ENCODE measurements at places on chromosomes 1 and 21. TPM values are rescaled to one million over a fixed set of nuclear protein-coding genes. Genes with fewer than 3 reads are reported as not detected.

- DNase-seq: no peak
These were observed 8.0 kb upstream of the OR2M3 start for GRCh38 chr1:248189026-248189425.

Gene IL24
- 0.73 TPM for polyA plus RNA-seq

Gene CLDN19
- polyA plus RNA-seq: not detected

DNA sequence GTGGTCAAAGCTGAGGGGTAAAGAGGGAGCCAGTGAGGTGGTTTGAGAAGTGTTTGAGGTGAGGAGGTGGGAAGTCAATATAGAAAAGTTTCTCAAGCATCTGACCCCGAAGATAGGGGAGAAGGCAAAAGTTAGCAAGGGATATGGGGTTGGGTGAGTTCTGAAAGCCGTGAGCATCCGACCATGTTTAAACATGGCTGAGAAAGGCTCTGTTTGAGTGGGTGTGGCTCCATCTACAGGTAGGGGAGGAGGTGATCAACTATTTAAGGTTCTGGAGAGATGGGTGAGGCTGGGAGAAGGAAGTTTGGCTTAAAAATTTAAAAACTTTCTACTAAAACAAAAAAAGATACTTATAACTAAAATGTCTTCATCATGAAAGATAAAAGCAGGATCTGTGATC lies 273.8 kb downstream of the KCNJ6 start:
- no peak for DNase-seq

Gene C1orf94
- 0.10 TPM for polyA plus RNA-seq

DNA sequence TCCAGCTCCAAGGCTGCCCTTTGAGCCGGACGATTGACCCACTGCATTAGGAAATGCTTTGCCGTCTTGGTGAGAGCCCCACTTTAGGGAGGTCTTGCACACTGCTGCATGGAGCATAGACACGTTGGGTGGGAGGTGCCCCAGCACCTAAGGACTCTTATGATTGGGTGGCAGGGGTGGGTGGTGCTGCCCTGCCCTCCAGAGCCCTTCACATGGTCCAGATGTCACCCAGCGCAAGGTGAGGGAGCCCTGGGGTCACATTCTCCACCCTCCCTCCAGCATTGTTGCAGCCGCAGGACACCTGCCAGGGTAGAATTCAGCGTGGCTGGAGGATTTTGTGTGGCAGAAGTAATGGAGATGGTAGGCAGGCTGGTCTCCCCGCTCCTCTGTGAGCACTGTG lies 137.4 kb upstream of the COL6A1 start:
- no peak for DNase-seq

DNA sequence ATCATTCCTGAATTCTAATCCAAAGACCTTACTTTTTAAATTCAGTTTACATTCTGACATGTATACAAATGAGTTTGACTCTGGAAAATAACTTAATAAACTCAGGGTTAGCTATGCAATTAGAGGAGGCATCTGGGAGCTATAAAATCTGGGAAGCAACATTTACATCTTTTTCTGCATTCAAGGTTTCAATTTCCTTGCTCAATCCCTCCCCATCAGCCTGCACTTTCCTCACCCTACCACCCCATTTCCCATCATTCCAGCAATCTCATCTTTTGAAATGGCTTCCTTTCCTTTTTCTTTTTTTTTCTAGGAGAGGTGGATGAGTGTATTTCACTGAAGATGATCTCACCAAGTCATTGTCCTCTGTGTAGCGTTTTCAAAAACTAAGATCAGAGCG lies 65.3 kb upstream of the BEND5 start:
- no peak for DNase-seq

DNA sequence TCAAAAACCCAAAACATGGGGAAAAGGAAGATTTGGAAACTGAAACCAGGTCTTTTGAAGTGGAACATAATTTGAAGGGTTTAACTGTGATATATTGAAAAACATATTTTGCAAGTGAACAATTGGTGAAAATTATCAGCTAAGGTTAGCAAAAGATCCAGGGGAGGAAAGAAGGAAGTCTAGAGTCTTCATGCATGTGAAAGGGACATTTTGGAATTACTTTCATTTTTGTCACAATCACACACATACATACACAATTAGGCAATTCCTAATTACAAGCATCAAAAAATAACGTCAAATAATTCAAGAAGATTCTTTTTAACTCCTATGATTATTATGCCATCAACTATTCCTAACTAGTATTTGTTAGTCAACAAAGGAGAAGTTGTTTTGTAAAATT lies 64.7 kb upstream of the NFIA start:
- no peak for DNase-seq

DNA sequence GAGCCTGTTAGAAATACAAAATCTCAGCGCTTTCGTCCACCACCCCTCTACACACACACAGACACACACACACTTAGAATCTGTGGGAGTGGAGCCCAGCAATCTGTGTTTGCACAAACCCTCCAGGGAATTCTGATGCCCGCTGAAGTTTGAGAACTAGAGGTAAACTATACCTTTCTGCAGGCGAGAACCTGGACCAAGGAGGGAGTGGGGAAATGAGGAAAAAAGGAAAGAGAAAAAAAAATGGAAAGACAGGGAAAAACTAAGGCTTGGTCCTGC lies 468 bp upstream of the NIBAN1 start:
- no peak for DNase-seq

DNA sequence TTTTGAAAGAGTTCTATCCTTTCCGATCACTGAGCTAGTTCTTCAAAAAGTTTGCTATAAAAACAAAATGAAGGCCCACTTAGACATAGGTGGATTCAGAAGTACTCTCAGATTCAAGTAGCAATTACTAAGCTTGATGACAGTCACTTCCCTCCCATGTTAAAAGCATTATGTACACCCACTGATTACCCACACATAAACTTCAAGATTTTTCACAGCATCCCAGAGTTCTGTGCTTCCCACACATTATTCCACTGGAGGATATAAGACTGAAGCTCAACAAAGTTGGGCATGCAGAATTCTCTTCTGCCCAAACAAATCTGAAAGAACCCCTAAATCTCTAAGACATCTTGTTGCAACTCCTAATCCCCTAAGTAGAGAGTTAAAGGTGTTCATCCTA lies 29.5 kb downstream of the VAMP4 start:
- DNase-seq: no peak

GRCh38 chr1:56719171-56719570 lies 74.1 kb downstream of the PRKAA2 start:
- no peak for DNase-seq

DNA sequence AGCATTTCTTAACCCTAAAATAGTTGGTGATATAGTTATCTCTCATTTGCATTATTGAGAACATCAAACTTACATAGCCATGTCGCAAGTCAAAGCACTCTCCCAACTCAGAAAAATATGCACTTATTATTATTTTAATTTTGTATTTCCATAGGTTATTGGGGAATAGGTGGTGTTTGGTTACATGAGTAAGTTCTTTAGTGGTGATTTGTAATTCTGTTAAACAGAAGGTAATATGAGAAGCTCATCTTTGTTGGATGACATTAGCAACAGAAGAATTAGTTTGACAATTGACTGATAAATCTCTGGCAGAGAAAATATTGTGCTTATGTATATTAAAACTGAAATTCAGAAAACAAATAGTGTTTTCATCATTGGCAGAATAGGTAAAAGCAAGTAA lies 154.8 kb downstream of the NFIA start:
- no peak for DNase-seq

Gene TSPAN1
- polyA plus RNA-seq: 0.43 TPM

GRCh38 chr1:25671929-25672328 lies 55.3 kb downstream of the MAN1C1 start:
- no peak for DNase-seq

DNA sequence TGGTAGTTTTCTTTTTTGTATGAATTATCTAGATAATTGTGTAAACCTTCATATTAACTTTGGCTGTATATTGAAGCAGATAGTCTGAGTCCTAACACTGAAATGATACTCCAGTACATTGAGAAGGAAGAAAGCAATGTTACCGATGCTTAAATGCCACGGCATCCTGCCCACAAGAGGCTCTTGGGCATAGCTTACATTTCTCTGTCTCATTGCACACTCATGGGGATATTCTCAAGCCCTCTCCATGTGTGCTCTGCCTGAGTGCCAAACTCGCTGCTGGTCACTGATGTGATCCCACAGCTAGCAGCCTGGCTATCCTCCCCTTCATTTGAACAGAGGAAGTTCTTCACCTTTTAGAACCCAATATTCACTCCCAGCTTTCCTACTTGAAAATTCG lies 179.4 kb downstream of the TGFB2 start:
- no peak for DNase-seq

GRCh38 chr1:109821831-109822745 lies 58.4 kb upstream of the EPS8L3 start:
- DNase-seq: no peak

- no peak for DNase-seq
These were observed 156.0 kb upstream of the TIAM1 start for GRCh38 chr21:31500071-31500470.

GRCh38 chr1:220225957-220226356 lies 46.3 kb downstream of the RAB3GAP2 start:
- no peak for DNase-seq

DNA sequence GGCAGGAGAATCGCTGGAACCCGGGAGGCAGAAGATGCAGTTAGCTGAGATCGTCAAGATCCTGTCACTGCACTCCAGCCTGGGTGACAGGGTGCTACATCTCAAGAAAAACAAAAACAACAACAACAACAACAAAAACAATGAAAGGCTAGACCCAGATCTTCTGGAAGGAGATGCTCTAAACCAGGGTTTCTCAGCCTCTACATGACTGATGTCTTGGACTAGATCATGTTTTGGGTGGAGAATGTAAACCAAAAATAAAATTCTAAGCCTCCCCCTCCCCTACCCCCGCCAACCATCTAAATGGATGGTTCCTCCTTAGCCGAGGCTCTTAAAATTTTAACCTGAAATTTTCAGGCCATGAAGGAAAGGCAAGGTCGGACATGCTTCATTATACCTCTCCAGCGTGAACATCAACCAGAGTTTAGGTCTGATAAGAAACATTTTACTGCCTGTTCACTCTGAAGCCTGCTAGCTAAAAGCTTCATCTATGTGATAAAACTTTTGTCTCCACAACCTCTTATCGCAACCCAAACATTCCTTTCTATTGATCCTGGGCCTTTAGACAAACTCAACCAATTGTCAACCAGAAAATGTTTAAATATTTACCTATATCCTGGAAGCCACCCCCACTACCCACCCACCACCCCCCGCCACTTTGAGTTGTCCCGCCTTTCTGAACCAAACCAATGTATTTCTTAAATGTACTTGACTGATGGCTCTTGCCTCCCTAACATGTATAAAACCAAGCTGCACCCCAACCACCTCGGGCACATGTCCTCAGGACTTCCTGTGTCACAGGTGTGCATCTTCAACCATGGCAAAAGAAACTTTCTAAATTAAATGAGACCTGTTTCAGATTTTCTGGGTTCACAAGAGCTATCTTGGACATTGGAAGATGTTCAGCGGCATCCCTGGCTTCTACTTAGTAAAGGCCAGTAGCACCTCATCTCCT lies 1.9 kb upstream of the CAPN2 start:
- DNase-seq: no peak

GRCh38 chr1:102715150-102715549 lies 393.2 kb downstream of the COL11A1 start:
- DNase-seq: no peak

DNA sequence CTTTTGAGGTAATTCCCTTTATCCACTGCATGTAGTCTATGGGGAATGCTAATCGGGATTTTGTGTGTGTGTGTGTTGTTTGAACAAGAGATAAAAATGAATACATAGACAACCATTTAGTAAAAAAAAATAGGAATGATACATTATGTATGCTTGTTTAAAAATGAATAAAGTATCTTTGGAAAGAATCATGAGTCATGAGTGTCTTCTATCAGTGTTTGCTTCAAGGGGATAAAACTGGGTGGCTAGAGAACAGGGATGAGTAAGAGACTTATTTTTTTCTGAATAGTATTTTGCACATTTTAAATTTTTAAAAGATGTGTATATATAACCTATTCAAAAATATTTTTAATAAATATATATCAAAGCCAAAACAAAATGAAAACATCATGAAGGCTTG lies 839.4 kb upstream of the ADGRL4 start:
- DNase-seq: peak; percentile 10

- no peak for DNase-seq
These were observed 94.5 kb downstream of the HUNK start for GRCh38 chr21:31967334-31967733.

Gene PEAR1
- polyA plus RNA-seq: 16.1 TPM

- no peak for DNase-seq
These were observed 241.3 kb downstream of the KCNT2 start for GRCh38 chr1:196366817-196367495.

GRCh38 chr1:35924838-35925237 lies 6.1 kb upstream of the AGO3 start:
- no peak for DNase-seq

Gene MROH7
- polyA plus RNA-seq: 0.05 TPM

DNA sequence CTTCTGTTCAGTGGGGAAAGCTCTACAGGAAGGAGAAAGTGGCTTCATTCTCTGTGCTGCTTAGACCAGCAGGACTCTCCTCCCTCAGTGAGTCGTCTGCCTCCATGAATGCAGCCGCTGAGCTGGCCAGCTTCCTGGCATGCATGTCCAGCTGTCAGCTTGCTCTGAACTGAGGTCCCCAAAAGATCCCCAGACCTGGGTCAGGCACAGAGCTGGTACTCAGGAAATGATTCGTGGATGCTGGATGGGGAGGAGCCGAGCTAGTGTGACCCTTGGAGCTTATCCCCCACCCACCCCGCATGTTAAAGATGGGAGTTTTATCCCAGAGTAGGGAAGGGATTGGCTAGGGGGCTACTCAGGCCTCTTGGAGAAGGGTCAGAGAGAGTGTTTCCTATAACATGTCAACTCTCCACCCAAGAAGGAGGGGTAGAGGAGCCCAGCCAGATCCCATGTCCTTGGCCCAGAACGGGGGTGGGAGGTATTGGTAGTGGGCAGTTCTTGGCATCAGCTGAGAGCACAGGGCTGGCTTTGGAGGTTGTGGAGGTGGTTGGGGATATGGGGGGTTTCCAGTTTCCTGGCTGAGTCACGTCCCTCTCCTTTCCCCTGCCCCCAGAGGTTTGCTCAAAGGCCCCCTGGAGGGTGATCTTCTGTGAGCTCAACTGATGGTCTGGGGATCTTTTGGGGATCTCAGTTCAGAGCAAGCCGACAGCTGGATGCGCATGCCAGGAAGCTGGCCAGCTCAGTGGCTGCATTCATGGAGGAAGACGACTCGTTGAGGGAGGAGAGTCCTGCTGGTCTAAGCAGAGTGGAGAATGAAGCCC lies 110.1 kb downstream of the FOXD2 start:
- DNase-seq: no peak
